ENCODE measurements at places on chromosomes 13 and 19. TPM values are rescaled to one million over a fixed set of nuclear protein-coding genes. Genes with fewer than 3 reads are reported as not detected.

PRRG2 gene
- 0.54 TPM for total RNA-seq

FAM83E gene
- not detected for total RNA-seq

PSG2 gene
- not detected for total RNA-seq

RFPL4A gene
- 0.33 TPM for total RNA-seq

KLK7 gene
- total RNA-seq: not detected

ABHD17A gene
- total RNA-seq: 19.7 TPM

ZNF793 gene
- not detected for total RNA-seq

SOX21 gene
- total RNA-seq: 0.97 TPM

RNF17 gene
- total RNA-seq: not detected

PPP1R13L gene
- total RNA-seq: 35.2 TPM

ARRDC5 gene
- total RNA-seq: not detected

ZNF583 gene
- total RNA-seq: 2.0 TPM

All from A549 treated with DMSO at 1 μM for 4 hours (cell line).